ENCODE measurements at places on chromosomes 3 and 15. TPM values are rescaled to one million over a fixed set of nuclear protein-coding genes. Genes with fewer than 3 reads are reported as not detected.

GRCh38 chr3:150091626-150092025 is 120.9 kb upstream of the PFN2 start:
- no peak overlapping the region for H3K4me3 ChIP-seq
- no peaks in the 10 kb centered on the region for H3K36me3 ChIP-seq
- H3K4me1 ChIP-seq, result no peaks in the 10 kb centered on the region
- no peaks in the 10 kb centered on the region for H3K27me3 ChIP-seq

The TF gene
- total RNA-seq, result 0.33 TPM

DNA sequence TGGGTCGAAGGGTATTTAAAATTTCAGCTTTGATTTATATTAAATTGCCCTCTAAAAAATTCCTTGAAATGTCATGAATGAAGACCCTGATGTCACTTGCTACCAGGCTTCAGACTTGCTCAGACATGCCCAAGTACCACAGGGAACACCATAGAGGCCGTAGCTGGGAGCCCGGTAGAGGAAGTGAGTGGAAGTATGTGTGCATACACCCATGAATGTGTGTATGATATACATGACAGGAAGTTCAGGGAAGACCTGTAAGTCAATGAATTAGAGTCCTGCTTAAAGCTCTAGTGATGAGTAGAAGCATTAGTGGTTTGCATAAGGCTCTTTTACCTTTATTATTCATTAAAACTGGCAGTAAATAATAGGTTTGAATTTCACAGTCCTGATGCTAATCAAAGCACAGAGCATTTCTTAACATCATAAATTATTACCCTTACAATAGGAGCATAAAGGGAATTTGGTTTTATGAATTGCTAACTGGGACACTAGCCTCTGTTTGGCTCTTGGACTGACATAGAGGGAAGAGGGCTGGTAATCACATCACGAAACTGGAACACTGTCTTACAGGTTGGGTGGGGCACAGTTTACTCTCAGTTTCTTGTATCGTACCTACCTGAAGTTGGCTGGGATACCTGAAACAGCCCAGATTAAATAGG is 144.4 kb downstream of the CHST2 start:
- H3K4me1 ChIP-seq, result no peaks in the 10 kb centered on the region
- H3K36me3 ChIP-seq, result no peaks in the 10 kb centered on the region
- no peak overlapping the region for H3K27ac ChIP-seq
- no peak for DNase-seq
- no peaks in the 10 kb centered on the region for H3K27me3 ChIP-seq

GRCh38 chr3:129313415-129313664 is 34.7 kb downstream of the HMCES start:
- no peak overlapping the region for H3K4me3 ChIP-seq
- DNase-seq, result no peak
- H3K4me1 ChIP-seq, result no peaks in the 10 kb centered on the region

GRCh38 chr3:80668100-80668499 is 900.3 kb upstream of the ROBO1 start:
- no peaks in the 10 kb centered on the region for H3K4me1 ChIP-seq
- no peak overlapping the region for H3K4me3 ChIP-seq
- no peak for DNase-seq
- H3K27ac ChIP-seq, result no peak overlapping the region

- peaks cover 15% of the 10 kb centered on the region for H3K4me1 ChIP-seq
- H3K27me3 ChIP-seq, result no peaks in the 10 kb centered on the region
- DNase-seq, result no peak
- no peak overlapping the region for H3K4me3 ChIP-seq
- peaks cover 10% of the 10 kb centered on the region for H3K36me3 ChIP-seq
Measured at GRCh38 chr15:85576392-85576791, 196.0 kb downstream of the AKAP13 start.

GRCh38 chr15:79257454-79257853 is 25.1 kb upstream of the ANKRD34C start:
- no peak overlapping the region for H3K27ac ChIP-seq
- no peak for DNase-seq
- H3K4me3 ChIP-seq, result no peak overlapping the region
- no peaks in the 10 kb centered on the region for H3K4me1 ChIP-seq
- no peaks in the 10 kb centered on the region for H3K36me3 ChIP-seq

GRCh38 chr3:29301332-29302019 is 20.6 kb downstream of the RBMS3 start:
- no peaks in the 10 kb centered on the region for H3K27me3 ChIP-seq
- H3K4me1 ChIP-seq, result peaks cover 2% of the 10 kb centered on the region
- no peak overlapping the region for H3K27ac ChIP-seq
- DNase-seq, result no peak
- no peak overlapping the region for H3K4me3 ChIP-seq

DNA sequence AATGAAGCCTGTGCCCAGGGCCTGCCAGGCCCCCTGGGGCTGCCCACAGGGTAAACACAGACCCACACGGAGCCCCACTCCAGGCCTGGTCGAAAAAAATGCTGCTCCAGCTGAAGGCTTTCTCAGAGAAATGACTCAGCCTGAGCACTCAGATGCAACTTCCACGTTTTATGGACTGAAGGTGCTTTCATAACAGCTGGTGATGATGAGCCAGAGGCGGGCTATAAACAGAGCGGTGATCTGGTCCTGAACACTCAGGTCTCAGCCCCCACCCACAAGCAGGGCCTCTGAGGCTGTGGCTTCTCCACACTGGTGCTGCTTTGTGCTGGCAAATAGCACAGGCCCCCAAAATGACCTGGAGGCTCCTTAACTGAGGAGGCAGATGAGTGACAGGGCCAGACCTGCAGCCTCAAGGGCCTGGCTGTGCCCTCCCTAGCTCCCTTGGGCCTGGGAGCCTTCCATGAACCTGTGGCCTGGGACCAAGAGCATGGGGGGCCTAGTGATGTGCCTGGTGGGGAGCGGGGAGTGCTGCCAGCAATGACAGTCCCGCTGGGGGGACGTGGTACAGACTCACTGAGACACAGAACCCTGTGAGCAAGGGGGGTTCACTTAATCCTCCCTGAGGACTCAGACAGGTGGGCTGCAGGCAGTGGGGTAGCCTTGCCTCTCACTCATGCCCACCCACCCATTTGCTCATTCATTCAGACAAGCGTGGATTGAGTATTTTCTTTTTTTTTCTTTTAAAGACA is 23.0 kb upstream of the FURIN start:
- H3K27me3 ChIP-seq, result no peaks in the 10 kb centered on the region
- H3K4me3 ChIP-seq, result no peak overlapping the region
- H3K27ac ChIP-seq, result no peak overlapping the region
- no peak for DNase-seq

The LRRC49 gene
- 11.6 TPM for total RNA-seq

DNA sequence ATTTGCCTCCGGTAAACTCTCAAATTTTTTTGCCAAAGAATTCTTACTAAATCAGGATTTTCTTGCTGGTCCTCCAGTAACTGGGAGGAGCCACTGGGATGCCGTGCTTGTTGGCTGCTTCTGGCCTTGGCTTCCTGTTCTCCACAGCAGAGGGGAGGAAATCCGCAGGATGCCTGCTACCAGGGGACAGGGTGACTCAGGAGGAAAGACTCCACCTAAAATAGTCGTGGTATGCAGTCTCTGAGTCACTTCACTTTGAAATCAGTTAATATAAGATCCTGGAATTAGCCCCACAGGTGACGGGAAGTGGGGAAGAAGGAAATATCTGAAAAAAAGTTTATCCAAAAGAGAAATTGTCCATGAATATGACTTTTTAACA is 6.5 kb upstream of the TM4SF18 start:
- DNase-seq, result peak; percentile 97
- no peaks in the 10 kb centered on the region for H3K36me3 ChIP-seq
- no peaks in the 10 kb centered on the region for H3K27me3 ChIP-seq

DNA sequence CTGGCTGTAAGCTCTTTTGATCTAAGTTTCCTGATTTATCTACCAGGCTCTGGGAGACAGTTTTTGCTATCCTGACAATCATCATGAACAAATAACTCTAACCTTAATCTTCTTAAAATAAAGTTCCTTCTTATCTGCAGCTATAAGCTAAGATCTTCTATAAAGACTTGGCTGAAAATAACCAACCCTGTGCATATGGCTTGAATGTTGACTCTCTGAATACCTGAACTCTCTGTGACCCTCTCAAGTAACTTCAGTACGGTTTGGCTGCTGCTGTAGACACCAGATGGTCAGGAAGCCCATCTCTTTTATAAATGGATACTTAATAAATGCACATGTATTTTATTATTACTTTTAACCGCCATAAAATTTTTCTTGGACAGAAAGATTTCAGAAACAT is 412.4 kb upstream of the CBLB start:
- H3K27ac ChIP-seq, result no peak overlapping the region
- DNase-seq, result peak; percentile 8
- no peaks in the 10 kb centered on the region for H3K27me3 ChIP-seq
- H3K4me3 ChIP-seq, result no peak overlapping the region
- H3K4me1 ChIP-seq, result peaks cover 10% of the 10 kb centered on the region

- no peak overlapping the region for H3K4me3 ChIP-seq
- DNase-seq, result no peak
Measured at GRCh38 chr3:43181202-43181821, 75.4 kb upstream of the POMGNT2 start.

GRCh38 chr3:45994419-45995235 is 997 bp downstream of the FYCO1 start:
- DNase-seq, result no peak
- H3K4me1 ChIP-seq, result peaks cover 51% of the 10 kb centered on the region
- no peaks in the 10 kb centered on the region for H3K36me3 ChIP-seq
- H3K27ac ChIP-seq, result no peak overlapping the region

The GPR15 gene
- not detected for total RNA-seq

GRCh38 chr3:52204337-52205073 is 6.5 kb downstream of the ALAS1 start:
- H3K36me3 ChIP-seq, result peaks cover 87% of the 10 kb centered on the region
- no peak for DNase-seq
- H3K27me3 ChIP-seq, result no peaks in the 10 kb centered on the region

The PCOLCE2 gene
- total RNA-seq, result 5.5 TPM

DNA sequence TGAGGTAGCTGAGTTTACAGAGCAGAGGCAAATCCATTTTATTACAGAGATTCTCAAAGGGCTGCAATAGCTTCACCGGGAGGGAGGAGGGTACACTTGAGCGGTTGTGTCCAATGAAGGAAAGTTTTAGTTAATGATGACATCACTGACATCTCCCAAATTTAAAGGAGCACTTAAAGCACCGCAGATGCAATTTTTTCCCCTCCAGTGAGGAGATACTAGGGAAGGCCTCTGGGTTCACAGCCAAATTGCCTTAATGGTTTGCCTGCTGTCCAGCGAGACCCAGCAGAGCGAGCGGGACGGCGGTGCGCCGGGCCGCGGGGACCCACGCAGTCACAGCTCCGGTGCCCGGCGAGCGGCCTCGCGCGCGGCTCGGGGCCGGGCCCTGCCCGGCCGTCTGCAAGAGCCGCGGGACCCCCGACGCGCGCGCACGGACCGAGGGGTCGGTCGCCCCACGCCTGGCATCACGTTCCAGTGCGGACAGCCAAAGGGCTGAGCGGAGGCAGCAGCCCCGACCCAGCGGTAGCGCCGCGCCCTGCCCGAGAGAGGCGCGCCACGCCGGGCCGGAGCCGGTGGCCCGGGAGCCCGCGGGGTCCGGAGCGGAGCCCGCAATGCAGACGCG is 160.5 kb upstream of the CHRNA7 start:
- H3K27me3 ChIP-seq, result peaks cover 18% of the 10 kb centered on the region
- H3K27ac ChIP-seq, result no peak overlapping the region
- no peak for DNase-seq
- no peaks in the 10 kb centered on the region for H3K4me1 ChIP-seq
- H3K36me3 ChIP-seq, result no peaks in the 10 kb centered on the region

DNA sequence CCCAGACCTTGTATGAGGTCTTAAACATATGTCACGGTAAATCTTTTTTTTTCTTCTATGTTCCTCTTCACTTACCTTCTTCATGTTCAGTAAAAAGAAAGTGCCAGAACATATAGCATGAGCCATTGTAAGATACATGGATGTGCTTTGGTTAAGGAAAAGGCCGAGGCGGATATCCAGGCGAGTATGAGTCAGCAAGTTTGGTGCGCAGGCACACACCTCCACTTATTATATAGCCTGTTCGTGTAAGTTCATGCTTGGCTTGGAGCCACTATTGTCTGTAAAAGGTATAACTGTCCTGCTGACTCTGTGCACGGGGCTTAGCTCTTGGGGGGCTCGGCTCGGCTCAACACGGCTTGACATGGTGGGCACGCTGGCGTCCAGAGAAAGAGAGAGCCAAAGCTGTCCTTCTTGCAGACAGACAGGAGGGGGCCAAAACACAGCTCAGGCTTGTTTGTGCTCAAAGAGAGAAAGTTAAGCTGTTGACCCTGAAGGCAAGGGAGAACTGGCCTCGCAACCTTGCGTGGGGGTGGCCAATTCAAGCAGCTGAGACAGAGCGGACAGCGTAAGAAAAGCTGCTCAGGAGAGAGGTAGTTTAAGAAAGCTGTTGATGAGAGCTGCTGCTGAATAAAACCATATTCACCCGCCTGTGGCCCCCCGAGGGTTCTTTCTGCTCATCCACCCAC is 251.2 kb downstream of the SLC9A9 start:
- H3K4me3 ChIP-seq, result no peak overlapping the region
- H3K27me3 ChIP-seq, result no peaks in the 10 kb centered on the region

The GDPGP1 gene
- total RNA-seq, result 9.1 TPM

DNA sequence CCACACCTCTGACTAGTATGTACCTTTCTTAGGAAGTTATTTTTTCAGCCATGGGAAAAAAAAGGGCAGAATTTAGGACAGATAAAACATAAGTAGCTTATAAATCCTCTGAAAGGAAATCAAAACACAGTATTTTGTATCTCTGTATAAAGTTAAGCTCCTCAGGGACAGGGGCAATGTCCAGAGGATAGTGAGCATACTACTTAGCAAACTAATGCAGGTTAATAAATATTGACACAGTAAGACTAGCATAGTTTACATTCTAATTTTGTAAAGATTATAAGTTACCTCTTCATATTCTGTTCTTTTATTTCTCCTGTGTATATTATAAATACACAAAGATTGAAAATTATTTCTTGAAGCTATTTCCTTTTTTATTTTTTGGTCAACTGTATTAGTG is 2.1 kb downstream of the UBE3A start:
- DNase-seq, result no peak
- no peaks in the 10 kb centered on the region for H3K36me3 ChIP-seq
- H3K4me3 ChIP-seq, result peak overlapping the region; percentile 76
- no peaks in the 10 kb centered on the region for H3K27me3 ChIP-seq
- H3K27ac ChIP-seq, result no peak overlapping the region
- peaks cover 16% of the 10 kb centered on the region for H3K4me1 ChIP-seq

GRCh38 chr3:112519424-112520001 is 20.2 kb upstream of the BTLA start:
- H3K4me1 ChIP-seq, result no peaks in the 10 kb centered on the region
- no peaks in the 10 kb centered on the region for H3K27me3 ChIP-seq

- peaks cover 2% of the 10 kb centered on the region for H3K36me3 ChIP-seq
- DNase-seq, result no peak
- H3K4me3 ChIP-seq, result no peak overlapping the region
- peaks cover under 1% of the 10 kb centered on the region for H3K4me1 ChIP-seq
- H3K27ac ChIP-seq, result peak overlapping the region; percentile 19
Measured at GRCh38 chr3:177071496-177072156, 125.7 kb downstream of the TBL1XR1 start.

The LIPH gene
- 2.3 TPM for total RNA-seq

The CYP11A1 gene
- total RNA-seq, result 5.4 TPM

- H3K27ac ChIP-seq, result no peak overlapping the region
- no peaks in the 10 kb centered on the region for H3K4me1 ChIP-seq
- no peaks in the 10 kb centered on the region for H3K27me3 ChIP-seq
- DNase-seq, result no peak
- H3K4me3 ChIP-seq, result no peak overlapping the region
- no peaks in the 10 kb centered on the region for H3K36me3 ChIP-seq
Measured at GRCh38 chr3:54069961-54070360, 52.4 kb upstream of the CACNA2D3 start.

- H3K4me1 ChIP-seq, result no peaks in the 10 kb centered on the region
- no peak for DNase-seq
- H3K36me3 ChIP-seq, result no peaks in the 10 kb centered on the region
- no peak overlapping the region for H3K27ac ChIP-seq
- H3K27me3 ChIP-seq, result no peaks in the 10 kb centered on the region
Measured at GRCh38 chr3:89280822-89281365, 173.5 kb downstream of the EPHA3 start.

Data from cardiac muscle cell (in vitro differentiated cells and primary cell).